ENCODE measurements at places on chromosomes 1 and 21. TPM values are rescaled to one million over a fixed set of nuclear protein-coding genes. Genes with fewer than 3 reads are reported as not detected.

Gene NCDN
- 18.9 TPM for total RNA-seq

Gene CXADR
- 28.1 TPM for total RNA-seq

Gene ETV3L
- not detected for total RNA-seq

Gene RIPPLY3
- total RNA-seq = not detected

Gene LRRIQ3
- total RNA-seq = 0.31 TPM

Gene OR2G6
- not detected for total RNA-seq

Gene DSTYK
- total RNA-seq = 9.7 TPM

Gene TMPRSS15
- not detected for total RNA-seq

Gene POTED
- total RNA-seq = not detected

- no peaks in the 10 kb centered on the region for H3K36me3 ChIP-seq
- DNase-seq = no peak
- H3K4me3 ChIP-seq = no peak overlapping the region
- no peaks in the 10 kb centered on the region for H3K27me3 ChIP-seq
- H3K27ac ChIP-seq = no peak overlapping the region
Observed at GRCh38 chr21:35138665-35139381, 89.7 kb upstream of the RUNX1 start.

DNA sequence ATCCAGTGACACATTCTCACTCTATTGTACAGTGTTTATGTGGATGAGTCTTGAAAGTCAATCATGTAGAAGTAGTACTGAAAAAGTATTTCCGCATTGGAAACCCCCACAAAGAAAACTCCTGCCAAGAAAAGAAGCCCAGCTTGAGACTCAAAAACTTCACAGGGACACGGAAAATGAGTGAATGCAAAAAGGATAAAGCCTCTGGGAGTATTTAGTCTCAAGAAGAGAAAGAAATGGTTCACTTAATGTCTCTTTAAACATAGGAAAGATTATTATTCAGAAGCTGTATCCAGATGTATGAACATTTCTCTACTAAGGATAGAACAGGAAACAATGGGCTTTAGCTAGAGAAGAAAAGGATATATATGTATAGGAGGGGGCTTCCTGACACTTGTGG, 304.5 kb downstream of the BARHL2 start:
- no peaks in the 10 kb centered on the region for H3K36me3 ChIP-seq
- H3K27ac ChIP-seq = no peak overlapping the region
- H3K4me1 ChIP-seq = no peaks in the 10 kb centered on the region
- DNase-seq = no peak

- H3K36me3 ChIP-seq = peaks cover 91% of the 10 kb centered on the region
- no peak for DNase-seq
- H3K4me3 ChIP-seq = no peak overlapping the region
- H3K4me1 ChIP-seq = no peaks in the 10 kb centered on the region
Observed at GRCh38 chr1:39564340-39564739, 12.2 kb downstream of the PABPC4 start.

DNA sequence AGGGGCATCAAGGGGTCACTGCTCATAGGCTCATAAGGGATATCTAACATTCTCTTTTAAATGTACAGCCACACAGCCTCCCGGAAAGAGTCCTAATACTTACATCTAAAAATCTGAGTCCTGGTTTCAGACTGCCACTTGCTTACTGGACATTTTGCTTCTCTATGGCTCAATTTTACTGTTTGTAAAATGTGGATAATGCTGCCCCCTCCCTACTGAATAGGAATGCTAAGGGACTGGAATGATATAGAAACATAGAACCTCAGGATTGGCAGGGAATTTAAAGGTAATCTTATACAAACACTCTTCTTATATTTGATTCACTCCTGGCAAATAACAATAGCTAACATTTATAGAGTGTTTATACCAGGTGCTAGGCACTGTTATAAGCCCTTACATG, 910 bp upstream of the TNR start:
- no peak overlapping the region for H3K27ac ChIP-seq
- H3K4me3 ChIP-seq = no peak overlapping the region
- no peaks in the 10 kb centered on the region for H3K4me1 ChIP-seq

DNA sequence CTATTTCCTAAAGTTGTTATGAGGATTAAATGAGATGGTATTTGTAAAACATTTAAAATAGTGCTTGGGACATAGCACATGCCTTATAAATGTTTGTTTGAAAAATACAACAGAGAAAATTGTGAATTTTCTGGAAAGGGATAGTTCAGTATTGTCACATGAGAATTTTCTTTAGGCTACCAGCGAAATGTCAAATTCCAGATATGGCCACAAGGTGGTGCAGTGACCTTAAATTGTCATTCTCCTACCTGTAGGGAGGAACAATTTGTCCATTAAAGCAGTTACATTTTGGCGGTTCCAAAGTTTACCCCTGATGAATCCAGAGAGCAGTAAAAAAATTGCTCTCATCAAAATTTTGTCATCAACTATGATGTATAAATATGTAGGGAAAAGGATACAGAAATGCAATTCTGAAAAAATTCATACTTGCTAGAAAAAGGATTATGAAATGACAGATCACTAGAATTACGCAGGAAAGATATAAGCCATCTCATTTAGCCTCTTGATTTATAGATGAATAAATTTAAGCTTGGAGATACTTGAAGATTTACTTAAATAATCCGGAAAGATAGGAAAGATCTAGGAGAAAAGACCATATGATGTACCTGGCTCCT, 50.2 kb upstream of the TSHB start:
- peak; percentile 40 for DNase-seq
- H3K27ac ChIP-seq = no peak overlapping the region
- H3K4me1 ChIP-seq = no peaks in the 10 kb centered on the region
- H3K4me3 ChIP-seq = no peak overlapping the region
- H3K27me3 ChIP-seq = no peaks in the 10 kb centered on the region

DNA sequence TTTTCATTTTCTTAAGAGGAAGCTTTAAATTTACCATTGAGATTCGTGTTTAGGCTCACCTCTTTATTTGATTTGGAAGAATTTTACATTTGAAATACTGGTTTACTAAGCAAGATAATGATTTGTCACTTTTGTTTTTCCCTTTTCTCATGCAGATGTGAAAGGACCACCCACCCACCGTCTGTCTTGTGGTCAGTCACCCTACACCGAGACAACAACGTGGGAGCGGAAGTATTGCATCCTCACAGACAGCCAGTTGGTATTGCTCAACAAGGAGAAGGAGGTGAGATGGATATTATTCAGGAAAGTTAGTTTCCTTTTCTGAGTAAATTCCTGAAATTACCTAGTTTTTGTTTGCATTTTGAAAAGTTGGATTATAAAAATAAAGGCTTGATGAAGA, 189.5 kb downstream of the RASAL2 start:
- H3K4me1 ChIP-seq = peaks cover 26% of the 10 kb centered on the region
- peaks cover 6% of the 10 kb centered on the region for H3K36me3 ChIP-seq
- H3K27me3 ChIP-seq = no peaks in the 10 kb centered on the region
- no peak overlapping the region for H3K4me3 ChIP-seq

GRCh38 chr21:26136671-26137070, 33.9 kb downstream of the APP start:
- H3K4me1 ChIP-seq = peaks cover 34% of the 10 kb centered on the region
- H3K27ac ChIP-seq = no peak overlapping the region
- no peak for DNase-seq

GRCh38 chr1:79726911-79727310, 720.4 kb upstream of the ADGRL4 start:
- H3K4me3 ChIP-seq = no peak overlapping the region
- no peak overlapping the region for H3K27ac ChIP-seq
- no peak for DNase-seq
- H3K27me3 ChIP-seq = no peaks in the 10 kb centered on the region

GRCh38 chr1:217770918-217771317, 139.8 kb downstream of the SPATA17 start:
- no peaks in the 10 kb centered on the region for H3K36me3 ChIP-seq
- no peak overlapping the region for H3K27ac ChIP-seq
- H3K27me3 ChIP-seq = no peaks in the 10 kb centered on the region
- no peak overlapping the region for H3K4me3 ChIP-seq
- no peak for DNase-seq
- no peaks in the 10 kb centered on the region for H3K4me1 ChIP-seq

DNA sequence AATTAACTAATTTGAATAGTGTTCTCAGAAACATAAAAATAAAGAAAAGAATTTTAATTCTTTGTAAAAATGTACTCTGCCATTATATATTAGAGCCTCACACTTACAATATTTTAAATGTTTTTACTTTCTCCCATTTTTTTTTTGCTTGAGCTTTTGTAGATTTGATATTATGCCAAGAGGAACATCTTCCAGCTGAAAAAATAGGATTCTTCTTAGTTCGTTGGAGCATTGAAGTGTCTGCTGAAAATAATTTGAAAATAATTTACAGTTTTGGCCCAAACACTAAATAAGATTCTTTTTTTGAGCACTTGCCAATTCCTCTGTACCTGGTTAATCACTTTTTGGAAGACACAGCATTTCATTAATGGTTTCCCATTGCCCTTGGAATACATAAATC, 175.0 kb upstream of the COL11A1 start:
- H3K4me1 ChIP-seq = no peaks in the 10 kb centered on the region
- H3K27me3 ChIP-seq = no peaks in the 10 kb centered on the region
- no peaks in the 10 kb centered on the region for H3K36me3 ChIP-seq
- no peak overlapping the region for H3K4me3 ChIP-seq
- no peak overlapping the region for H3K27ac ChIP-seq

- no peaks in the 10 kb centered on the region for H3K36me3 ChIP-seq
- peaks cover 7% of the 10 kb centered on the region for H3K4me1 ChIP-seq
- peak overlapping the region; percentile 48 for H3K27ac ChIP-seq
- peak; percentile 53 for DNase-seq
- no peak overlapping the region for H3K4me3 ChIP-seq
Observed at GRCh38 chr1:65812065-65812464, 19.4 kb downstream of the PDE4B start.

GRCh38 chr1:24506691-24507381, 4.2 kb downstream of the RCAN3 start:
- no peaks in the 10 kb centered on the region for H3K27me3 ChIP-seq
- no peaks in the 10 kb centered on the region for H3K36me3 ChIP-seq
- no peak for DNase-seq
- no peaks in the 10 kb centered on the region for H3K4me1 ChIP-seq
- H3K27ac ChIP-seq = peak overlapping the region; percentile 25

DNA sequence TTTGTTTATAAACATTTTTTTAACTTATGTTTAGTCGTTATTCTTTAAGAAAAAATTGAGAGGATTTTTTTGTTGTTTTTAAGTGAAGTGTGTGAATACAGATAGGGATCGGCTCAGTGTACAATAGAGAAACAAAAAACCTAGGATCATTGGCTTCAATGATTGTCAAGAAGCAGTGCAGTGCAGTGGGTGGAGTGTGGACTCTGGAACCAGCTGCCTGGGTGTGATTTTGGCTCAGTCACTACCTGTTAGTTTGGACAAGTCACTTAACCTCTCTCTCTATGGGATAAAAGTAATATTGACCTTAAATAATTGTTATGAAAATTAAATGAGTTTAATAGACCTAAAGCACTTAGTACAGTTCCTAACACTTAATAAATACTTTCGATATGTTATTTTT, 41.3 kb downstream of the SCCPDH start:
- peaks cover 6% of the 10 kb centered on the region for H3K36me3 ChIP-seq
- no peaks in the 10 kb centered on the region for H3K27me3 ChIP-seq
- DNase-seq = no peak
- no peaks in the 10 kb centered on the region for H3K4me1 ChIP-seq
- no peak overlapping the region for H3K27ac ChIP-seq

DNA sequence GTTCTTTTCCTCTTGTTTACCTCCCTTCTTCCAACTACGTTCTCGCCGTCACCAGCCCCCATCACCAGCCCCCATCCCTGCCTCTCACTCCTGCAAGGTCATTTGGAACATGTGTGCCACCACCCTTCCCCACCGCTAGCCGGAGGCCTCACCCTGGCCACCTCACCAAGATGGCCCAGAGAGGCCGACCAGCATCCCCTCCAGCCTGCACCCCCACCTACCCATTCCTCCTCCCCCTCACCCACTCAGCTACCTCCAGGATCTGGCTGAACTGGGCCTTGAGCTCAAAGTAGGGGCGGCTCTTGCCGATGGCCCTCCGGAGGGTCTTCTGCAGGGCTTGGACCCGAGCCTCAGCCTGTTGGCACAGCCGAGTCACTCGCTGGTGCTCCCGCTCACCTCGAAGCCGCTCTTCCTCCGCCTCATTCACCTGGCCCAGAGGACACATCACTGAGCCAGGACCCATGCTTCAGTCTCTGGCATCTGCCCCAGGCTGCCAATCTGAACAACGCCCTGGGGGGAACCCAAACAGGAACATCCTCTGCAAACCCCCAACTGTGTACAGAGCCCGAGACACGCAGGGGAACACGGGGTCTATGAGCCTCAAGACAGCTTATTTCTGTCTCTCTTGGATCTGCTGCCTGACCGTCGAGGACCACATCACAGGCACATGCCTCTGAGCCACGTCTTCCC, 12.8 kb downstream of the SH3BP5L start:
- H3K27ac ChIP-seq = no peak overlapping the region
- peaks cover 65% of the 10 kb centered on the region for H3K36me3 ChIP-seq
- H3K4me3 ChIP-seq = no peak overlapping the region
- DNase-seq = peak; percentile 46
- H3K4me1 ChIP-seq = peaks cover 14% of the 10 kb centered on the region
- no peaks in the 10 kb centered on the region for H3K27me3 ChIP-seq

DNA sequence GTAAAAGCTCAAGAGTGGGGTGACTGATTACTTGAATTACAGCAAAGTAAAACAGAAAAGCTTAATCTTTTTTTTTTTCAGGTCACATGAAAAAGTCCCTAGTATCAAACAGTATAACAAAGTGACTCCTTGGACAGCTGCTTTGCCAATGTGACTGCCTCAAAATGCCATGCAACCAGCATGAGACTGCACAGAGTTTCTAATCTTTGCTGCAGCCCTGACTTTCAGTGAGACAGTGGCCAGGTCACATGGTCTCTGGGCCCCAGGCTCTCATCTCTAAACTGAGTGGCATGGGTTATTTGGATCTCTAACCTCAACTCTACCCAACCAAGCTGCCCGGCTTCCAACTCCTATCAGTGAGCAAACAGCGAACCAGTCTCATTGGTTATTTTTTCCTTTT, 169.0 kb downstream of the VAV3 start:
- no peak overlapping the region for H3K4me3 ChIP-seq
- H3K36me3 ChIP-seq = no peaks in the 10 kb centered on the region
- DNase-seq = no peak
- H3K4me1 ChIP-seq = no peaks in the 10 kb centered on the region
- H3K27ac ChIP-seq = no peak overlapping the region

DNA sequence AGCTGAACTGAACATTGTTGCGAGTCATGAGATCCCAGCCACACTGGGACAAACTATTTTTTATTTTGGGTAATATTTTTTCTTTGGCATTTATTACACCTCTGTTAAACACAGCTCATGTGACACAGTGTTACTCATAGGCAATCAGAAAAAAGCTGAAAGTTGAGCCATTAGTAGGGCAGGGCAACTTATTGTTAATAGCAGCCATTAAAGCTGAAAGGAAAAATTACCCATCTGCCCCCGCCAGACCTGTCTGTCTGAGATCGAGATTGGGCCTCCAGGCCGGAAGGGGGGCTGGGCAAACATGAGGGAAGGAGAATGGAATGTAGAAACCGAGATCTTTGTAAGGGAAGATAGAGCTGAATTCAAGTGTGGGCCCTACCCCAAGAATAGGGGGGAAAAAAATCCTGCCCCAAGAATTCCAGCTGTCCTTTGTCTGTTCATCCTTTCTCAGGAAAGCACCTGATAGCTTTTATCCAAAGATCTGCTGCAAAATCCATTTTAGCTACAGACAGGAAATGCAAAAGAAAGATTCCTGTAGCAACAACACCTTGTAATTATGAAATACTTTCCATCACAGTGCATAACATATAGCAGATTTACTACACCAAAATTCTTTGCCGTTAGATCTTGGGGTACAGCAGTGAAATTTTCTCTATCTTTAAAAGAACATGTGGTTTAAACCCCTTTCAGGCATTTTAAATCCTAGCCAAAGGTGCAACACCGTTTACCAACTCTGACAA, 212.8 kb downstream of the PBX1 start:
- DNase-seq = no peak
- no peak overlapping the region for H3K4me3 ChIP-seq
- peaks cover 35% of the 10 kb centered on the region for H3K4me1 ChIP-seq
